ENCODE measurements at places on chromosomes 11 and 22.
A peak's percentile ranks its signal among the peaks of the same experiment; 100 is the strongest.

GRCh38 chr11:128803449-128804245 lies 63.4 kb downstream of the KCNJ1 start:
- no peak for DNase-seq

DNA sequence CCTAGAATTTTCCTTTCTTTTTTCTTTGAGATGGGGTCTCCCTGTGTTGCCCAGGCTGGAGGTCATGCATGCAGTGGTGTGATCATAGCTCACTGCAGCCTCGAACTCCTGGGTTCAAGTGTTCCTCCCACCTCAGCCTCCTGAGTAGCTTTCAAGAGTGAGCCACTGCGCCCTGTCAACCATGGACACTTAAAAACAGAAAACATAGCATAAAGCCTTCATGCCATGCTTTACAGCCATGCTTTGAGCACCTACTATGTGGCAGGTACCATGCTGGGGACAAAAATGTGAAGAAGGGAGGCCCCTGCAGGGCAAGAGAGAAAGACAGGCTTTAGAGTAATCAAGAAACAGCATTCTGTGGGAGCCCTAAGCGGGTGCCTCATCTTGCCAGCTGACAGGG lies 13.7 kb upstream of the GNB1L start:
- no peak for DNase-seq

- DNase-seq: no peak
These were observed 2.3 kb upstream of the ADORA2A start for GRCh38 chr22:24424901-24425775.

- DNase-seq: no peak
These were observed 20.7 kb downstream of the KRTAP5-5 start for GRCh38 chr11:1650034-1650917.

DNA sequence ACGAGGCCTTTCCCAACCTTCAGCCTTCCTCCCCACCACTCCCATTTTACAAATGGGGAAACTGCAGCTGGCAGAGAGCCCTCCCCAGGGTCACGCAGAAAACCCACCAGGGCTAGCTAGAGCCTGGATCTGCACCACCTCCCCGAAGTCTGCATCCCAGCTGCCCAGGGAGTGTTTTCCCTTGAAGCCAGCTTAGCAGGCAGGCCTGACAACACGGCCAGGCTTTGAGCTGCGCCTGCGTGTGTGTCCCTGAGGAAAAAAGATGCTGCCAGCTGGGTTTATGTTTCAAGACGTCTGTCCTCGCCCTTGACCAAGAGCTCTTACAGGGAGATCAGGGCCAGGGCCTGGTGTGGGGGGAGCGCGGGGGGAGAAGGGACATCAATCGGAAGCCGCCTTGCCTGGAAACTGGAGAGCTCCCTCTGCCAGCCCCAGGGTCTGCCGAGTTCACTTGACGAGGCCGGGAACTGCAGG lies 20.3 kb downstream of the WNT11 start:
- no peak for DNase-seq

DNA sequence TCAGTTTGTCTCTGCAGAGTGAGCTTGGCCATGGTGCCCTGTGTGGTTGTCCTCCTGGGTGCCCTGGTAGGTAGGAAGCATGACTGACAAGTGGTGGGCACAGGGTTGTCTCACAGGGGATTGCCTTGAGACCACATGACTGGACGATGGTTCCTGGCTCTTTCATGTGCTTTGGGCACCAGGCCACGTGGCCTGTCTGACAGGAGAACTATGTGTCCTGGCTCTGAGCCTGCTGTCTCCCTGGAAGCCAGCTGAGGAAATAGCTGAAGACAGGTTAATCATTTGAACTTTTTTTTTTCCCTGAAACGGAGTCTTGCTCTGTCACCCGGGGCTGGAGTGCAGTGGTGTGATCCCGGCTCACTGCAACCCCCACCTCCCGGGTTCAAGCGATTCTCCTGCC lies 93.2 kb downstream of the LDLRAD3 start:
- DNase-seq: no peak

GRCh38 chr11:133816146-133816870 lies 29.0 kb downstream of the SPATA19 start:
- no peak for DNase-seq

DNA sequence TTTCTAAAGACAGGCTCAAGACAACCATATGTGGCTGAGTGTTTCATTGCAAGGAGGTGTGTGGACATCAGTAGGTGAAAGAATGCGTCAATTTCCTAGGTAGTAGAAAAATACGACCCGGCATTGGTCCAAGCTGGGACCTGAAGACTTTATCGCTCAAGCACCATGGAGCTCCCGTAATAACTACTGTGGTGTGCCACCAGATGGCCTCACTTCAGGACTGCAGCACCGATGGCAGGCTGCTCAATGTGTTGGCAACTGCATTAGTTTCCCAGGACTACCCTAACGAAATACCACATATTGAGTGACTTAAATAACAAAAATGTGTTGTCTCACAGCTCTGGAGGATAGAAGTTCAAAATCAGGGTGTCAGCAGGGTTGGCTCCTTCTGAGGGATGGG lies 72.4 kb upstream of the FAT3 start:
- no peak for DNase-seq

DNA sequence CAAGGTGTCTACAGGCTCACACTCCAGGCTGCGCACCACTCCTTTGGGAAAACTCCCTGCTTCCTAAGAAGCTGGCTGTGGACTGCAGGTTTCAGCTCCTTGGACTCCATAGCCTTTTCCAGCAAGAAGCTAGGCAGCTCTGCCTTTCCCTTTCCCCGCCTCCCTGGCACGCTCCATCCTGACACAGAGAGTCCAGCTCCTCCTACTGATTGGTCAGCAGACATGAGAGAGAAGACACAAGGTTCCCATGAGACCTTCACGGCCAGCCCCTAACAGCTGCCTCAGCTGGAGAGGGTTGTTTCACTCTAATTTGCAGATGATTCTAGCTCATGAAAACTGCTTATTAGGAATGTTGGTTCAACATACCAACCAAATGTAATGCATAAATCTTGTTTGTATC lies 27.6 kb downstream of the TENM4 start:
- no peak for DNase-seq

DNA sequence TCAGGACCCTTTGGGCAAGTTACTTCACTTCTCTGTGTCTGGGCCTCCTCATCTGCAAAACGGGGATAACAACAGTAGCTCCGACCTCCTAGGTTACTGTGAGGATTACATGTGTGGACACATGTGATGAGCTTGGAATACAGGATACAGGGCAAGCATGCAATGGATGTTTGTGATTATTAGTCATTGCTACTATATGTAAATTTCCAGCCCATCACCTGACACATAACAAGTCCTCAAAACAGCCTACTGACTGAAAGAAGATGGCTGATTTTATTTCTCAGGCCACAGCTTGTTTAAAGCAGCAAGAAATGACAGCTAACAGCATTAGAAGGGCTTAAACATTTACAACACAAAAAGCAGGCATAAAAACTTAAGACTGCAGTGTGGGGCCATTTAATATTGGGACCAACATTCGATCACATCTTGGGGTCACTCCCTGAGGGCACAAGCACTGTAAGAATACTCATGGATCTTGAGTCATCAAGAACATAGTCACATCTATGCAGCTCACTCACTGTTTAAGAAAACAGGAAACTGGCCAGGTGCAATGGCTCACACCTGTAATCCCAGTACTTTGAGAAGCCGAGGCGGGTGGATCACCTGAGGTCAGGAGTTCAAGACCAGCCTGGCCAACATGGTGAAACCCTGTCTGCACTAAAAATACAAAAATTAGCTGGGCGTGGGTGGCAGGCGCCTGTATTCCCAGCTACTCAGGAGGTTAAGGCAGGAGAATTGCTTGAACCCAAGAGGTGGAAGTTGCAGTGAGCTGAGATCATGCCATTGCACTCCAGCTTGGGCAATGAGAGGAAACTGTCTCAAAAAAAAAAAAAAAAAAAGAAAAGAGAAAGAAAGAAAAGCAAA lies 49.5 kb downstream of the ABTB2 start:
- DNase-seq: peak; percentile 5

GRCh38 chr22:46780453-46780852 lies 18.0 kb downstream of the TBC1D22A start:
- DNase-seq: no peak

All from stimulated activated CD4-positive, alpha-beta T cell treated with anti-CD3 and anti-CD28 coated beads, Interleukin-1b, Interleukin-23, amount 100 ng/mL, for 48 hours (primary cell).